ENCODE measurements at places on chromosomes 6 and 20.

GRCh38 chr20:57022306-57022705, 244.1 kb downstream of the BMP7 start:
- DNase-seq = no peak

DNA sequence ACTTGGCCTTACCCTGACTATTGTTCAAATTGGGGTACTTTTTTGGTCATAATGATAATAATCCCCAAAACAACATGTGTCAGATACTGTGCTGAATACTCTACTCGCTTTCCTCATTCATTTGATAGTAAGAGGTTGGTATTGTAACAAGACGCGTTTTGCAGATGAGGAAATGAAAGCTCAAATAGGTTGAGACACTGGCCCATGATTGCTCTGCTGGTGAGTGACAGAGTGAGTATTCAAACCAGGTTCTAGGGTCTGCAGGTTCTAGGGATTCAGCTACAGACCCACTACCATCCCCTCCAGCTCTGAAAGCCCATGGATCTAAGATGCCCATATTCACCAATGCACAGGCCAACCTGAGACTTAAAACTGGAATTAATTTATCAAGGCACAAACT, 1.3 kb upstream of the ENPP4 start:
- DNase-seq = no peak

GRCh38 chr6:72905705-72906478, 284.0 kb downstream of the KCNQ5 start:
- DNase-seq = no peak

- no peak for DNase-seq
These were observed 306.0 kb downstream of the FARS2 start for GRCh38 chr6:5567352-5567751.

GRCh38 chr6:9564021-9564420, 850.9 kb downstream of the TFAP2A start:
- no peak for DNase-seq

GRCh38 chr6:134721060-134721405, 228.9 kb downstream of the ALDH8A1 start:
- no peak for DNase-seq

DNA sequence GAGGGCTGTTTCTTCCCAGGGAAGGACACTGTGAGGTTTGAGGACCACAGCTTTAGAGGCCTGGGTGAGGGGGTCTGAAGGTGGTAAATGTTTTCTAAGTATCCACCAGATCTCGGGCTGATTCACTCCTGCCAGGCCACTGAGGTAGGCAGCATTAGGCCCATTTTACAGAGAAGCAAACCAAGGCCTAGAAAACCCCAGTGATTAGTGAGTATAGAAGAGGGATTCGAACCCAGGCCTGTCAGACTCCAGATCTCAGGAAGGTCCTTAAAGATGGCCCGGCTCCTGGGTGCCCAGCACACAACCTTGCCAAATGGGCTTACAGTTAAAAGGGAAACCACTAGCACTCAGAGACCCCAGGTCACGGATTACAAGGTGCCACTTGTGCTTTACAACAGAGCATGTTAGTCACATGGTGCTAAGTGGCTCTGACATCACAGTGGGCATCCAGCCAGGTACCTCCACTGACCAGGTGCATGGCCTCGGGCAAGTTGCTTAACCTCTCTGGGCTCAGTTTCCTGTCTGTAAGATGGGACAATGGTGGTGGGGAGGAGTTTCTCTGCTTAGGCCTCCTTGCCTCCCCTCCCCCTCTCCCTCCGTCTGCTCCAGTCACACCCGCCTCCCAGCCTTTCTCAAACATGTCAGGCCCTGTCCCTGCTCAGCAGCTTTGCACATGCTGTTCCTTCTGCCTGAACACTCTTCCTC, 18.8 kb upstream of the SIRPA start:
- no peak for DNase-seq

GRCh38 chr6:44257753-44258324, 511 bp upstream of the SLC35B2 start:
- DNase-seq = no peak
